ENCODE measurements at places on chromosomes 7 and 10.

DNA sequence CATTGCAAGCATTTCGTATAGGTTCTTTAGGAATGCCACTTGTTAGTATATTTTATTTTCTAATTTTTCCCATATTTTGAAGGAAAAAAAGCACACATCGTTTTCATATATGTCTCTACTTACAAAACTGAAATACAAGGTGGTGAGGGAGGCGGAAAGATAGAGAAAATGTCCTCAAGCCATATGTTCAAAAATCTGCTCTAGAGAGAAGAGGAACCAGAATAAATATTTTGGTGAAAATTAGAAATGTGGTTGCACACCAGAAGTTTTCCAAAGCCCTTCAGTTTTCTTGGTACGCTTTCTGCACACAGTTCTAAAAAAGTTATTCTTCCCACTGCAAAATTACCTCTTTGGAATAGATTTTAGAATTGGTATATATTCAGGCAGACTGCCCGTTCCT is 107.4 kb upstream of the RHOBTB1 start:
- DNase-seq, result no peak

- no peak for DNase-seq
These were observed at the start of gene SHH for GRCh38 chr7:155811895-155812761. SHH (minus strand) TSS chr7:155812463; CDS start chr7:155812122, 341 bp downstream.

- no peak for DNase-seq
These were observed 8.3 kb downstream of the SLC13A4 start for GRCh38 chr7:135719688-135720087.

- no peak for DNase-seq
These were observed 11.2 kb upstream of the CALD1 start for GRCh38 chr7:134768243-134768642.

DNA sequence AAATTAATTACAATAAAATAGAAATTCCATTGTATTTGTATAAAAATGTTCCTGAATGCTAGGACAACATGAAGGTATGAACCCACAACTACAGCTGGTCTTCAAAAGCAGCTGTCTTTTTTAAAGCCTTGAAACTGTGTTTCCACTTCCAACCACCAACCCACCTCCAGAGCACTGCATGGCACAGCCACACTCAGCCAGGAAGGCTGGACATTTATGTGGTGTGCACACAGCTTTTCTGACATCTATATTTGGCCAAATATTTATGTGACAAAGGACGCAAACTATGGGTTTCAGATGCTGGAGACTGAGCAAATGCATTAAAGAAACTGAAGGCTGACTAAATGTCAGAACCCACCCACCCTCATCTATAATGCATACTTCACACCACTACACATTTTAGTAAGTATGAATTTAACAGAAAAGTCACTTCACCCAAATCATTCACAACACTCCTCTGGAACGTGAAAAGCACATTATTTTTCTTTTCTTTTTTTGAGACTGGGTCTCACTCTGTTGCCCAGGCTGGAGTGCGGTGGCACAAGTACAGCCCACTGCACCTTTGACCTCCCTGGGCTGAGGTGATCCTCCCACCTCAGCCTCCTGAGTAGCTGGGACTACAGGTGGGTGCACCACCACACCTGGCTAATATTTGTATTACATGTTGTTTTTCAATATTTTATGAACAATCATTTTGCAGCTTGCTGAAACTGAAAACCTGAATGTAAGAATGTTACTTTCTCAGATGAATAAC is 27.9 kb upstream of the DAGLB start:
- no peak for DNase-seq

- DNase-seq, result no peak
These were observed 589 bp downstream of the LSM8 start for GRCh38 chr7:118184565-118184940.
